ENCODE measurements at places on chromosomes 16 and 17.

DNA sequence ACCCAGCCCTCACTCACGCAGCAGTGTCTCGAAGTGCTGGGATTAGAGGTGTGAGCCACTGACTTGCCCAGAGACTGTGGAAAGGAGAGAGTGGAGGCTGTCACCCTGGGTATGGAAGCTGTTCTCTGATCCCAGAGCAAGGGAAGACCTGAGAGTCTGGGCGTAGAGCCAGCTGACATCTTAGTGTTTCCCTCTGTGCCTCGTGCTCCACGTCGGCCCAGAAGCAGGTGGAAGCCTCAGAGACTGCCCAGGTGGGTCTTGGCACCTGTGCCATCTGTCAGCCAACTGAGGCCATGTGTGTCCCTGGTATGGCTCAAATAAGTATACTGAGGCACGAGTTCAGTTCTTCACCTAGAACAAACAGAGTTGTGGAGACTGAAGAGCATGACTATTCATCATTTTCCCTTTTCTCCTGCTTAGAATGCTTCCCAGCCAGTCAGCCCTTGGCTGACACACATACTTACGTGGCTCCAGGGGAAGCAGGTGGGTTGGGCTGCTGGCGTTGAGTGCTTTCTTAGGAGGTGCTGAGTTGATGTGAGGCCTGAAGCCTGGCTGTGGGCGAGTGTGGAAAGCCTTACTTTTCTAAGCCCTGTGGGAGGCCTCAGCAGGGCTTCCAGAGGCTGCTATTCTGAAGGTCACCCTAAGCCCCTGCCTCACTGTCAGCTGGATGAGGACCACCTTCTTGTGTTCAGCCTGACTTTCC lies 8.1 kb downstream of the CTRL start:
- DNase-seq = no peak

DNA sequence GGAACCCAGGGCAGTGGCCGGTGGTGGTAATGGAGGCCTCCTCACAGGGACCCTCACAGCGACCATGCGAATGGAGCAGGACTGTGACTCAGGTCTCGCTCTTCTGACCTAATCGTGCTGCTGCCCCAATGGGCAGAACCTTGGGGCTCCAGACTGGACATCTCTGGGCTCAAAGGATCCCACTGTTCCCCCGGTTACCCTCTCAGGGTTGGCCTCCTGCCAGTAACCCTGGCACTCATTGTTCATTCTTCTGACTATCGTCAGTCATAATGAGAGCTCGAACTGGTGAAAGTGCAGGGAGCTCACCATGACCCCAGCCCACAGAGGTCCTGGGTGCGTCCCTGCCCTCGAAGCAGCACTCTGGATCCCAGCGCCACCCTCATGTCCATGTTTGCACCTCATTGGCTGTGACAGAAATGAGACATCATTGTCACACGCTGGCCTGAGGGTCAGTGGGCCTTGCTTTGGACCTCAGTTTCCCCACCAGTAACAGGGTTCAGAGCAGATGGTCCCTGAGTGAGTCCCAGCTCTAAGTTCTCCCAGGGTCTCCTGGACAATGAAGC lies 4.0 kb upstream of the NPRL3 start:
- no peak for DNase-seq

DNA sequence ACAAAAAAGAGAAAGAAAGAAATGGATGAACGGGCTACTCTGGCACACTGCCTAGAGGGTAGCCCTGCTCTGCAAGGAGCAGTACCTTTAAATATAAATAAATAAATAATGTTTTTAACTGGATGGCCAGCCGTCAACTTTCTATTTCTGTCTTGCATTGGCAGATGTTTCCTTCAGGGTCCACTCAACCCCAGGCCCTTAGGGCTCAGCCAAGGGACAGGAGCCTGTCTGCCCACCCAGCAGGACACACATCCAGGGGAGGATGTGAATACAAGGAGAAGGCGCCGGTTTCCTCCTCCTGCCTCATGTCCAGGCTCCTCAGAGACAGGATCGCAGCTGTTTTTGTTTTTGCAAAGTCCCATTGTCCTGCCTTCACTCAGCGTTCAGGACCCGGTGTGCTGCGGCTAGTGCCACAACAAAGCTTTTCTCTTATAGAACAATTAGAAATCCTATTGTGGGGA lies 22.6 kb downstream of the TTYH2 start:
- DNase-seq = no peak

- no peak for DNase-seq
These were observed 281.4 kb downstream of the BCAS3 start for GRCh38 chr17:60959011-60959410.

GRCh38 chr16:85479972-85480726 lies 133.0 kb upstream of the GSE1 start:
- no peak for DNase-seq

DNA sequence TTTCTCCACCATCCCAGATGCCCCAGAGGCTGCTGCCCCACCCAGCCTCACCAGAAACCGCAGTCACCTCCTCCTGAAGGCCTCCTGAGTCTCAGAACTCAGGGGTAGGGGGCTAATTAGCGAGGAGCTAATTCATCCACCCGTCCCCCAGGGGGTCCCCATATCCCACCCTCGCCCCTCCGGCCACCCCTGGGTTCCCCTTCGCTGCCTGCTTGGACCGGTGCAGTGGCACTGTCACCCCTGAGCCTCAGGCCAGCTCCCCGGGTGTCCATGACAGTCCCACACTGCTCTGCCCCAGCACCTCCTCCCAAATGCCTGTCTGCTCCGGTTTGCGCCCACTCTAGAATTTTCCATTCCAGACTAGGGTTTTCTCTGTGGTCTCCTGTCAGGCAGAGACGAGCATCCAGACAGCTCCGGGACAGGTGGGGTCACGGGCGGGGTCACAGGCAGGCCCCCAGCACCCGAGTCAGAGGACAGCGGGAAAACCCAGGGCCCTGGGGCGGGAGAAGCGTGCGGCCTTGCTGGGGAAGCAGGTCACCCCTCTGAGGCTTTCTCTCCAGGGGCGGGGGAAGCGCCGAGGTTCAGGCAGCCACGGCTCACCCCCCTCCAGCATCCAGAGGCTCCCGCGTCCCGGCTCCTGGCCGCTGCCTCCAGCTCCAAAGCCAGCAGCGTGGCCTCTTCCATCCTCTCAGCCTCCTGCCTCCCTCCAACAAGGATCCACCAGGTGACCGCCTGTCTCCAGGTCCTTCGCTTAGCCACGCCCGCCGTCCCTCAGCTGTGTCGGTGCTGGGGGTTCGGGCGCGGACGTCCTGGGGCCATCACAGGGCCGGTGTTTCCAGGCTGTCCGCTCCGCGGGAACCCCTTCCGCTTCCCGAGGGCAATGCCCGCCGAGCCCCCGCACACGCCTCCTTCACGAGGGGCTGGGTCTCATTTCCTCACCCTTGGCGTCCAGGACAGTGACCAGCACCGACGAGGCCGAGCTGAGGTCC lies 3.1 kb upstream of the PERCC1 start:
- DNase-seq = no peak

- no peak for DNase-seq
These were observed 13.8 kb upstream of the KRTAP9-2 start for GRCh38 chr17:41212524-41213169.

- DNase-seq = no peak
These were observed 120.6 kb downstream of the USP22 start for GRCh38 chr17:20922128-20922670.

DNA sequence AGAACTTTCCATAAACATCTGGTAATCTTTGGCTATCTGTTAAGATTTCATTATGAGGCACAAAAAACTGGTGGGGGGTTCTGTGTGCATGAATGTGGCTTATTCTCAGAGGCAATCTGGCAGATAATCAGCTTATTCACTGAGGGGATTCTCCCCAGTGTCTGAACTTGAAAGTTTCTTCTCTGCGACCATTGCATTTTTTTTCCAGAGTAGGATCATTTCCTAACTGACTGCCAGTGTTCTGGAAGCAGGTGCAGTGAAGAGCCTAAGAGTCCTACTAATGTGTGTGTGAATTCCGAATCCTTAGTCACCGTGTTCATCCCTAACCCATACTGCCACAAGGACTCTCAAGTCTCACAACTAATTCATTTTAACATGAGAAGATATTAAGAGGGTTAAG lies 64.9 kb upstream of the LRRC37A3 start:
- DNase-seq = no peak

DNA sequence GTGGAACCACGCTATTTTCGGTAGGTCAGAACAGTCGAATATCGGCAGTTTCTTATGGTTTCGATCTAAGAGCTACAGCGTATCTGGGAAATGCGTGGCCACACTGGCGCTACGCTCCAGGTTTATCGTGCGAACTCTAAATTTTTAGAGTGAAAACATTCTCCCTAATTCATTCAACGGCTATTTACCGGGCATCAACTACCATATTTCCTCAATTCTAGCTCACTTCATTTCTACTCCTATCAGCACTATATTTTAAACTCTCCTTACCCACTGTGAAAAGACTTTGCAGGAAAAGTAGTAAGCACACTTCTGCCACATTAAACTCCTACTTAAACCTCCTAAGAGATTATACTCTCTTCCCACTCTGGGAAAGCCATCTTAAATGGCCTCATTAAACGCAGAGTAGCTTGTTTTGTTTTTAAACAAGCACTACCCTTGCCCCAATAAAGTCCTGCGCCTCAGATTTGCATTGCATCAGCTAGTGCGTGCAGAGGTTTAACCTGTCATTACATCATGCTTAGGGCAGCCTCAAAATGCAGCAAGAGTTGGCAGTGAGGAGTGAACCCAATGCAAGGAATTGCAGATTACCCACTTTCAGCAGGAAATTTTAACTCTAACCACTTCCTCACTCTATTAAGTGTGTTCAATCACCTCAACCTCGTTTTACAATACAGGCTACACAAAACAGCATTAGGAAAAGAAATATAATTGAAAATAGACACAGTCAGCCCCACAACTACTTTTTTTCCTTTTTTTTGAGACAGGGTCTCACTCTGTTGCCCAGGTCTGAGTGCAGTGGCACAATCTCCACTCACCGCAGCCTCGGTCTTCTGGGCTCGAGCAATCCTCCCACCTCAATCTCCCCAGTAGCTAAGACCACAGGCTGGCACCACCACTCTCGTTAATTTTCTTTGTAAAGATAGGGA lies 18.8 kb downstream of the SIAH1 start:
- no peak for DNase-seq

DNA sequence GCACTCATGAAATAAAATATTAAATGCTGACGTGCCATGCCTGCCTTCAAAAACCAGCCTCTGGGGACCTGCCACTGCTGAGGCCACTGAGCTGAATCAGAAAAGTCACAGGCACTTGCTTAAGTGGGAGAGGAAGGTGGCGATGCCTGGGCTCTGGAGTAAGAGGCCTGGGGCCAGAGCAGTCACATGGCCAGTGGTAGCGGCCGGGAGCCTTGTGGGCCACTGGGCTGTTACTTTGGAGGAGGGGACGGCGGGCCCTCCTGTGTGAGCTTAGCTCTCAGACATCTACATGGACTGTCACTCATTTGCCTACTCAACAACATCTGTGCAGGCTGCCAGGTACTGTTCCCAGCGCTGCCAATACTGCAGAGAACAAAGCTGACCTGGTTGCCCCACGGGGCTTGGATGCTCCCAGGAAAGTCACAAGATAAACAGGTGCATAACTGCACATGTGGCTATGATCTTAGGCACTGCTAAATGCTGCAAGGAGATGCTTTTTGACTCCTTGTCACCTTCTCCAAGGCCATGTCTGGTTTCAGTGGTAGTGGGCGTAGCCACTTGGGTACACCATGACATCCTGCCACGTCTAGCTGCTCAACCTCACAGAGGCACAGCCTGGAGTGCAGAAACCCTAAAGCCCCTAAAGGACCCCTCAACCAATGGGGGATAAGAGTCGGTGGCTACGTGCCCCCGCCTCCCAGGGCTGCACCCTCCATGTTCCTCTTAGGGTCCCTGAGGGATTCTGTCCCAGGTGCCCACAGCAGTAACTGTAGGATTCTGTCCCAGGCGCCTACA lies 11.6 kb downstream of the COTL1 start:
- DNase-seq = no peak

DNA sequence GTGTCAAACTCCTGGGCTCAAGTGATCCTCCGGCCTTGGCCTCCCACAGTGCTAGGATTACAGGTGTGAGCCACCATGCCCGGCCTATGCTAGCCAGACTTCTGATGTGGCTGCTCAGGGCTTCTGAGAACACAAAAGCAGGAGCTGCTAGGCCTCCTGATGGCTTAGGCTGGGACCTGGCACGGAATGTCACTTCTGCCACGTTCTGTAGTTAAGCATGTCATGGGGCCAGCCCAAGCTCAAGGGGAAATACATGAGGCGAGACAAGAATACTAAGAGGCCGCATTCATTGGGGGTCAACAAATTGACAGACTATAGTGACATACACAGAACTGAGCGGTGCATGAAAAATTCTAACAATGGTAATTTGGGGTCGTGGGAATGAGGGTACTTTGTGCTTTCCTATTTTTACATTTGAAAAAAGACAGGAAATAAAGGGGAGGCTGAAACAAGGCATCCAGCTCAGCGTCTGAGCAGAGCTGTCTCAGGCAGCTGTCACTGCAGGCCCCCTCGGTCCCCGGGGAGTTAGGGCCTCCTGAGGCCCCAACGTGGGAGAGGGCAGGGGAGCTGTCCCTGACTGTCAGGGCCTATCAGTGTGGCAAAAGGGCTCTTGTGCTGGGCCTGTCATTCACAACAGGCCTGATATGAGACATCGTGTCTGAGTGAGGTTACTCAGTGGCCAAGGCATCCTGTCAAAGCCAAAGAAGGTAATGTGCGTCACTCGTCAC lies 26.4 kb downstream of the CFAP20 start:
- no peak for DNase-seq

- no peak for DNase-seq
These were observed 985 bp upstream of the ZNF213 start for GRCh38 chr16:3133844-3134243.

- DNase-seq = no peak
These were observed 9.4 kb downstream of the MAP3K14 start for GRCh38 chr17:45307290-45308015.

DNA sequence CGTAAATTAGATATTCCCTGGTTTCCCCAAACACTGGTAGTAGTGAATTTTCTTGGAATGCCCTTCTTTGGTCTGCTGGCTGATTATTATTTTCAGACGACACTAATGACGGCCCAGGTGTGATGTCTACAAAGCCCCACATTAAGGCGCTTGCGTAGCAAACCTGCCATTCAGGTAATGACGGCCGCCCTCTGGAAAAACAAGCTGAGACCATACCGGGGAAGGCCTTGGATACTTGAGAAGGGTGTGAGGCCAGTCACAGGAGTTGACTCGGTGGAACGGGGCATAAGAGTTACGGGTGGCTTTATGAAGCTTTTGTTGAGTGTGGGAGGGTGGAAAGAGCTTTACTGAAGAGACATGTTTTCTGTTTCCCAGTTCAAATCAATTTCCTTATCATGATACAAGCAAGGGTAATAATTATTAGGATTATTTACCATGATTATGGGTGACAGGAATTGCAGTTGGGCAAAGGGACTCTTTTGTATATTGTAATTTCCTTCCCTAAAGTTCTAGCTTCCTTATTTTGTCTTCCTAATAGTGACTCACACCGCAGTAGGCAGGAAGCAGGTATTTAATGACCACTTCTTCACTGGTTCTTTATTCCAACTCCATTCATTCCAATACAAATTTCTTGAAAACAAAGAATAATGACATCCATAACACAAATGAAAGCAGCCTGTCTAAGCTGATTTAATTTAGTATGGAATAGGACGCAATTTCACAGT lies 24.8 kb downstream of the KRT23 start:
- DNase-seq = no peak

DNA sequence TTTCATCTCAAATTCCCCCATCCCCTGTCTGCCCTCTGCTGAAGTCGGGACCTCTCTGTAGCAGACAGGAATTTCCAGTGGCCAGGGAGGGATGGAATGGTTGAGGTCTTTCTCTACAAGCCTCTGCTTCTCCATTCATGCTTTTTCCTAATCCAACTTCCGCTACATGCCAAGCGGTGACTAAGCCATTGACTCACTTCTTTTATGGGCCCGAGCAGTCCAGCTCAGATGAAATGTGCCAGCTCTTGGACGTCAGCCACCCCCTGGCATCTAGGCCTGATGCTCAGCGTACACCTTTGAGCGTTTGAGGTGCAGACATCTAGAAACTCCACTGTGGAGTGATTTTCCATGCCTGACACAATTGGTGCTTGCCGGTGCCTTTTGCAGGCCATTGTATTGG lies 40.7 kb upstream of the GPR139 start:
- DNase-seq = no peak
